Fibroblast of skin of left biceps (primary cell): ENCODE measurements at places on chromosomes 2 and 18.

DNA sequence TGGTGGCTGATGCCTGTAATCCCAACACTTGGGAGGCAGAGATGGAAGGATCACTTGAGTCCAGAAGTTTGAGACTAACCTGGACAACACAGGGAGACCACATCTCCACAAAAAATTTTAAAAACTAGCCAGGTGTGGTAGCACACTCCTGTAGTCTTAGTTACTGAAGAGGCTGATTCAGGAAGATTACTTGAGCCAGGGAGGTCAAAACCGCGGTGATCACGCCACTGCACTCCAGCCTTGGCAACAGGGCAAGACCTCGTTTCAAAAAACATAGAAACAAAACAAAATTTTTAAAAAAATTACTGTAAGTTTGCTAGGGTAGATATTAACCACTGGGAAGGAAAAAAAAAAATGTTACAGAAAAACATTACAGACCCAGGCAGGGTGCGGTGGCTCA lies 5.8 kb downstream of the ATL2 start:
- no peak for DNase-seq

- DNase-seq = no peak
Observed at GRCh38 chr18:79772108-79772864, 25.5 kb upstream of the KCNG2 start.

GRCh38 chr2:69764286-69765095 lies 22.6 kb downstream of the ANXA4 start:
- no peak for DNase-seq

DNA sequence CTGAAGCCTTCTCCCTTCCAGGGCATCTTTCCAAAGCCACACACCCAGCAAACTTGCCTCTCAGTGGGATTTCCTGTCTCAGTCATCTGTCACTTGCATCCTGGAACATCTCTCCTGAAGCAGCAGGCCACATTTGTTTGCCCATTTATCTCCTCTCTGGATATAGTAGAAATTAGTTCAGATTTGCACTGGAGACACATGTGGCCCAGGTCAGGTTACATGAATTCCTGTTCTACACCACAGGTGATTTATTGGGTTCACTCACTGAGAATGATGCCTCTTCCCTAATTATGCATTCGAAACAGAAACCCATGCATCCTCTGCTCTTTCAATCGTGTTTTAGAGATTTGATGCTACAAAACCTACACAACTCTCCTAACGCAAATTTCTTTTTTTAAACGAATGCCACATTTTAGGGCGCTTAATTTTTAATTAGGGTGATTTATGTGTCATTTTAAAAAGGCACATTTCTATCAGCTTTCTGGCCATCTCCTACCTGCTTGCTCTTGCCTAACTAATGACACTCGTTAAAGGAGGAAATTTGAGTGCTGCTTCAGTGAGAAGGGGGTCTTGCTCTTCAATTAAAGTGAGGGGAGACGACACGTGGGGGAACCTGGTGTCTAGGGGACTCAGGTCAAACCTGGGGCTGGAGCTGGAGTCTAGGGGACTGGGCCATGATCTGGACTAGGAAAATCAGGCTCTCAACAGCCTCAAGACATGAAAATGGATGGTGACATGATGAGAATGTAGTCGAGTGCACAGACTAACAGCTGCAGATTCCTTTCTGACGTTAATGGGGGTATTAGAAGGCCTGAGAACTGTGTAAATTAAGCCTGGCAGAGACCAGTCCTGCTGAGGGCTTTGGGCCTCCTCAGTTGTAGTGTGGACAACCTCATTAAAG lies 221.4 kb downstream of the CLIP4 start:
- no peak for DNase-seq

DNA sequence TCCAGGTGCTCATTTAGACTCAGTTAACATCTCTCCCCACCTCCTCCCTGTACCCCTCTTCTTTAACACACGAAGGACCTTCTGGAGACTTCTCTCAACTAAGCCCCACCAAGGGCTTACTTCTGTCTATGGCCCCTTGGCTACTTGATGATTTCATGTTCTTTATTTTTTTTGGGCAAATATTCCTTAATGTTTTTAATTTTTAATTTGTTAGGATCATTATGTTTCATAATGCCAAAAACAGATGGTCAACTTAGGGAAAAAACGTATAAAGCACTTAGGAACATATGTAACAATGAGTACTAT lies 25.9 kb downstream of the IL37 start:
- no peak for DNase-seq

- no peak for DNase-seq
Observed at GRCh38 chr2:35591886-35592285, 763.7 kb upstream of the CRIM1 start.

DNA sequence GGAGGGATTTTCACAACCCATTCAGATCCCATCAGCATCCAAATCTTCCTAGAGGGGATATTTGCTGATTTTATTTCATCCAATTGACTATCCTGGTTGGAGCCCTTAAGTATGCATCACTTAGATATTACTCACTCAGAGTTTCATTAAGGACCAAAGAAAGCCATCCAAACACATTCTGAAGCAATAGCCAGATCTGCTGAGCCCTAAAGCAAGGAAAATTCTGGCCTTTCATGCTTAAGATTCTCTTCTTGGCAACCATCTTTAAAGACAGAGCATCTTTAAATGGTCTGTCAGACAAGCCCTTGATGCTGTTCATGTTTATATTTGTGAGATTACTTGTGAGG lies 40.9 kb upstream of the C1D start:
- no peak for DNase-seq

GRCh38 chr2:42854207-42854818 lies 61.9 kb upstream of the HAAO start:
- DNase-seq = no peak

DNA sequence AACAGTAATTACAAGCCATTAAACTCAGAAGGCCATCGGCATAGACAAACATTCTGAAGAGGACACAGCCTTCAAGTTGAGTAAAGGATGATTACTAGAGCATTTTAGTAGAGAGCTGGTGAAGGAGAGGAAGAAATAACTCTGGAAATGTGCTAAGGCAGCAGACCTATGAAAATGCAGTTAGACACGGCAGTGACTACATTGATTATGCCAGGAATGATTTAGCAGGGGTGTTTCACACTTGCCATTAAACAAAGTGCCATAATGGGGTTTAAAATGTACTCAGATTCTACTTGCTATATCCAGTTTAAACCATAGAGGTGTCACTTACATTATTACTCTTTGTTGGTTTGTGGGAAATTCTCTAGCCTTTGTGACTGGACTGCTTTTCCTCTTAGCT lies 372.3 kb downstream of the CPS1 start:
- DNase-seq = no peak

DNA sequence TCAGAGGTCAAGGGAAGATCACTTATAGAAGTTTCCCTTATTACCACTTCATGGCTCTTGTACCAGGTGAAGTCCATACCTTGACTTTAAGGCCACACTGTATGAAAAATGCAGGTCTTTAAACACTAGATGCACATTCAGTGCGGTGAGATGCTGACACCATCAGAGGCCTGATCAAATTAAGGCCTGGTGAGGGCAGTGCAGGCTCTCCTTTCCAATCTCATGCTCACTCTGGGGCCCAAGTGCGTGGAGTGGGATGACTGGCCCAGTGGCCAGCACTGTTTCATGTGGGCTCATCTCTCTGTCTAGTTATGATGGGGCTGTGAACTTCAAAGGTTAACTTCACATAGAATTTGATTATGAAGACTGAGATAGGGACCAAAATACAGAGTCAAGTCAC lies 281.1 kb downstream of the SLC4A3 start:
- no peak for DNase-seq

DNA sequence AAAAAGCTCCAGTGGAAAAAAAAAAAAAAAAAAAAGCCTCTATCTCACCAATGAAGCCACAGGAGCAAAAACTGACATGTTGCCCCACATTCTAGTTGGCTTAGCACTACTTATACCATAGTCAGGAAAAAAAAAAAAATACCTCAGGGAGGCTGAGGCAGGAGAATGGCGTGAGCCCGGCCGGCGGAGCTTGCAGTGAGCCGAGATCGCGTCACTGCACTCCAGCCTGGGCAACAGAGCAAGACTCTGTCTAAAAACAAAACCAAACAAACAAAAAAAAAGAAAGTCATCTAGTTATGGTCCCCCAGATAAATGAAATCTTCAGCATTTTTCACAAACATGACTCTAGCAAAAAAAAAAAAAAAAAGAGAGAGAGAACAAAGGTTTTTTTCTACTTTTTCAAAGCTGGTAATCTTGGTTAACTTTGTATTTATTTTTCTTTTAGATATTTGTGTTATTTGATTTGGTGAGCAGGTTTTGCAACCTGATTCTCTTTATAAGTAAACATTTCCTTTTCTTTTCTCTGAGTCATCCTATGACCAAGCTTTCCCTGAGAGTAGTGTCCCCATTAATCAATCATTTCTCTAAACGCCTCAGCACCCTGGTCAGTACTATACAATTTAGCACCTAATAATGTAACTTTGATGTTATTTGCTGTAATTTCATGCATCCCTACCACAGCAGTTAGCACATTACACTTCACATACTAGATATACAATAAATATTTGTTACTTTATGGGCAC lies 273.7 kb upstream of the PIK3C3 start:
- no peak for DNase-seq

- DNase-seq = no peak
Observed at GRCh38 chr18:74450626-74451025, 6.5 kb downstream of the DIPK1C start.

GRCh38 chr2:136381722-136382633 lies 264.0 kb upstream of the CXCR4 start:
- no peak for DNase-seq

DNA sequence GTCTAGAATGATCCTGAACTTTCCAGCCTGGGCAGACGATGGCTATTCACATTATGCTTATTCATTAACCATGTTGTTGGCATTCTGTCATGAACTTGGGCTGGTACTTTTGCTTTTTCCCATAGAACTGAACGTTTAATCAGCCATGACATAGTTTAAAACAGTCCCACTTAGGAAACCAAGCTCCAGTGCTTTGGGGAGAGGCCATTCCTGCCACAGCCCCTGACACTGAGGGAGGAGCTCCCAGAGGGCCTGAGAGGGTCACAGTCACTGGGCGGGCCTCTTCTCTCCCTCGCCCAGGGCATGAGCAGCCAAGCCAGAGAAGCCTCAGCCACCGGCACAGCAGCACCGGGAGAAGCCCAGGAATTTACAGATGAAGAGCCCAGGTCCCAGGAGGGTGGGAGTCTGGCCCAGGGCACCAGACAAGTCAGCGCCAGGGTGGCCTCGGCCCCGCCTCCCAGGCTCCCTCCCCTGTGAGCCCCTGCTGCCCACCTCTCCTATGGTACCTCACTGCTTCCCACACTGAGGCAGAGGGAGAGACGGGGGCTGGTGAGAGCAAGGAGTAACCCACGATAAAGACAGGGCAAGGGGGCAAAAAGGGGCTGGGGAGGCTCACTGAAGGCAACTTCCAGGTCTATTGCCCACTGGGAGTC lies 33.6 kb downstream of the MAL start:
- DNase-seq = no peak

DNA sequence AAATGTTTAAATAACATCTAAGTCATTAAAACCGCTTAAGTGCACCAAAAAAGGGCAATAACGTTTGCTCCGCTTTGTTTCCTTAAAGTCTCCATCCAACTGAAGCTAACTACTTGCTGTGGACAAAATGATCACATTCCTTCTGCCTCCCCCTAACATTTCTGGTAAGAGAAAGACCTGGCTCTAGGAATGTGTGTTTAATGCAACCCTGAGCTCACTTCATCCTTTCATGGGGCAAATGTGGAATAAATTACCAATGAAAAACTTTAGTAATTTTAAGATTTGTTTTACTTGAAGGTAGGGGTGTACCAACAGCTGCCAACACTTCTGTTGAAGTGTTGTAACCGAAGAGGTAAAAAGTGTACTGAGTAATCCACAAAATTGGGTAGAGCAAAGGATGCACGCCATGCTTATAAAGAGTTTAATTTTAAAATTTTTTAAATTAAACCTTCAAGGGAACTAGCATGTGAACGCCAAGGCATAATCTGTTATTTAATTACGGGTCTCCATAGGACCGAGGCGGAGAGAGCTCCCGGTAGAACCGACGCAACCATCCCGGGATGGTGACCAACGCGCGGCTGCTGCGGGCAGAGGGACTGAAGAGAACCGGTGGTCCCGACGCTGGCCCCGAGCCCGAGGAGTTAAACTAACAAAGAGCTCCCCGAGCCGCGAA lies 1.1 kb downstream of the HNRNPLL start:
- no peak for DNase-seq

GRCh38 chr2:108933691-108934117 lies 55.3 kb downstream of the EDAR start:
- no peak for DNase-seq

GRCh38 chr2:112029164-112029563 lies 25.9 kb upstream of the TMEM87B start:
- DNase-seq = no peak

- DNase-seq = no peak
Observed at GRCh38 chr18:48841381-48842258, 109.1 kb downstream of the SMAD7 start.

- DNase-seq = no peak
Observed at GRCh38 chr18:10241579-10241978, 212.9 kb upstream of the APCDD1 start.
